T1000 (cell line): ENCODE measurements at places on chromosomes 3 and 15.
A peak's percentile ranks its signal among the peaks of the same experiment; 100 is the strongest.

- DNase-seq: no peak
These were observed 10.8 kb downstream of the GHRL start for GRCh38 chr3:10281951-10282350.

- peak; percentile 33 for DNase-seq
These were observed 75.6 kb upstream of the SLC2A2 start for GRCh38 chr3:171101982-171102641.

DNA sequence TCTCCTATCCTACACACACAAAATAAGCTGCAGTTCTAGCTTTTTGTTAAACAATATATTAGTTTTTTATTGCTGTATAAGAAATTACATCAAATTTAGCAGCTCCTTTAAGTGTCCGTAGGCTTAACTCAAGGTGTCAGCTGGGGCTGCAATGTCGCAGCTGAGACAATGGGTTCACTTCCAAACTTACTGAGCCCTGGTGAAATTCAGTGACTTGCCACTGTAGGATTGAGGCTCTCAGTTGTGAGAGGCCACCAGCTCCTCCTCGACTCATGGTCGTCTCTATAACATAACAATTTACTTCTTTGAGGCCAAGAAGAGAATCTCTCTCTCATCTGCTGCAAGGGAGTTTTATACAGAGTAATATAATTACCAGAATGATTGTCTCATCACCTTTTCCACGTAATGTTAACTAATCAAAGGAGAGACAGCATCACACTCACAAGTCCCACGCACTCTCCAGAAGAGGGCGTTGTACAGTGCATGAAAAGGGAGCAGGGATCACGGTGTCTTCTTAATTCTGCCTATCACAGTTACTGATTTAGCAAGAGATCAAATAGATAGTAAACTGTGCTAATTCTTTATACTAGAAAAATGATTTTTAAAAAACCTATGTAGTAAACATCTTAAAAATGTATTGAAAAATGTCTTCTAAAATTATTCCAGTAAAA is 735.6 kb upstream of the GBE1 start:
- no peak for DNase-seq

- no peak for DNase-seq
These were observed 856 bp downstream of the ABCF3 start for GRCh38 chr3:184186902-184187207.

- DNase-seq: no peak
These were observed 732.8 kb upstream of the GOLIM4 start for GRCh38 chr3:168828536-168828935.

- DNase-seq: no peak
These were observed 1.7 kb upstream of the DNAJC17 start for GRCh38 chr15:40808861-40809450.

- no peak for DNase-seq
These were observed 9.9 kb upstream of the GP9 start for GRCh38 chr3:129050556-129051295.

DNA sequence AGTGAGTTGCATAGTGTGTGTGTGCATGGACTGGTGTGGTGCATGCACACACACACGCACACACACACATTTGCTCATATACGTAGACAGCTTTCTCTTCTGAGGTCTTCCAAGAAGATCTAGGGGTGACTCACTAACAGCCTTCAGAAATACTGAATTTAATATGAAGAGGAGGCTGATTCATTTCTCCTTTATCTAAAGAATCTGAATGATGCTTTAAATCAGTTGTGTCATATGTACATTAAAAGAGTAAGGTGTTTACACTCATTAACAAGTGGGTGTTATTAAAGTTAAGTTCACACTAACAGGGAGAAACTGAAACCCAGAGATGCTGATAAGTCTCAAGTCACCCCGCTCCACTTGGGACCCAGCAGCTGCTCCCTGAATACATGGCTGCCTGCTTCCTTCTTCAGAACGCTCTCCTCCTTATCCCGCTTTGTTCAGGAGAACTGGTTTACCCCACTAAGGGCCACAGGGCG is 22.0 kb downstream of the TMPRSS7 start:
- no peak for DNase-seq

DNA sequence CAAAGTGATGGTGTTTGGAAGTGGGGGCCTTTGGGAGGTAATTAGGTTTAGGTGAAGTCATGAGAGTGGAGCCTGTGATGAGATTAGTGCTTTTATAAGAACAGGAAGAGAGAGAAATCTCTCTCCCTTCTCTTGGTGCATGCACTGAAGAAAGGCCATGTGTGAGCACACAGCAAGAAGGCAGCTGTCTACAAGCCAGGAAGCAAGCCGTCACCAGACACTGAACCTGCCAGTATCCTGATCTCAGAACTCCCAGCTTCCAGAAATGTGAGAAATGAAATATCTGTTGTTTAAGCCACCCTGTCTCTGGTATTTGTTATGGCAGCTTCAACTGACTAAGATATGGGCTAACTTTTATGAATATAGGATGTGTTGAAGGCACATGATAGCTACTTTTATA is 72.6 kb downstream of the REC114 start:
- no peak for DNase-seq

- DNase-seq: no peak
These were observed 6.4 kb downstream of the CMSS1 start for GRCh38 chr3:99823723-99824711.

- DNase-seq: no peak
These were observed 384.3 kb downstream of the ROBO1 start for GRCh38 chr3:79383402-79384012.

DNA sequence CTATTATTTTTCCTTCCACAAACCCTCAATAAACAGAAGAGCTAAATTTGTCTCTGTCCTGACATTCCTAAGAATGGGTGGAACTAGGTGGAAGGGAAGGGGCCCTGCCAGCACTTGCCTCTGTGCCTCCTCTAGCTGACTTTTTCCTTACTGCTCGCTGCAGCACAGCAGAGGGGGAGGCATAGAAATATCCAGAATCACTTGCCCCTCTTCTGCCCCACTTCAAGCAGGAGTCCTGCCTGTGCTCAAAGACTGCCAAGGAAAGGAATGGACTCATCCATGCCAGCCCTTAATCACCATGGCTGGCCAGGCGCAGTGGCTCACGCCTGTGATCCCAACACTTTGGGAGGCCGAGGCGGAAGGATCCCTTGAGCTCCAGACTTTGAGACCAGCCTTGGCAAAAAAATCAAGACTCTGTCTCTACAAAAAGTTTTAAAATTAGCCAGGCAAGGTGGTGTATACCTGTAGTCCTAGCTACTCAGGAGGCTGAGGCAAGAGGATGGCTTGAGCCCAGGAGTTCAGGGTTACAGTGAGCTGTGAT is 51.8 kb downstream of the ADCY5 start:
- no peak for DNase-seq

DNA sequence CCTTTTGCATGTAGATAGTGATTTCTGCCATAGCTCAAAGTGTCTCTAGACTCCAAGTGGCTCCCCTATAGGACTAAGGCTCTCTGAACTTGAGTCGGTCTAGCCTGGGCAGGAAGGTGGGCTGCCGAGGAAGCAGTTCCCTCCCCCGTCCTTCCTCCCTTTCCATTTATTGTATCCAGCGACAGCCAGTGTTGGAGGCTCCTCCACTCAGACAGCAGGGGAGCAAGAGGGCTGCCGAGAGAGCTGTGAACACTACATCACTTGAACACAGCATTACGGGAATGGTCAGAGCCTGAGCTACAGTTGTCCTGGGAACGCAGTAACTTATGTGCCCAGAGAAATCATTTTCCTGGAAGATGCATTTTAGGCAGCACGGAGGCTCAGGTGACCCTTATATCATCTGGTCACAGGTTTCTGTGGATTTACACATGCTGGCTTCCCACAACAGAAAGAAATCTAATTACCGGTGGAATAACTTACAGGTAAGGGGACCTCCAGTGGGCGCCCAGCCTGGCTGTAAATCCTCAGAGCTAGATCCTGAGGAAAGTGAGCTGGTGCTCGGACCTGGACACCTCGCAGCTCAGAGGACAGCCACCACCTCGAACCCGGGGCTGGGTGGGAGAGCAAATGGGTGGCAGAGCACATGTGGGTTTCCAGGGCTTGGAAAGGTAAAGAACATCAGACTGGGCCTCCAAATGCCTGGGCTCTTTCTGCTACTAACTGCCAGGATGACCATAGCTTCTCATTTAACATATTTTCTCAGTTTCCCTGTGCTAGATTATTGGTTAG is 197.1 kb downstream of the UACA start:
- DNase-seq: no peak
